ENCODE measurements at places on chromosomes 7 and 10. TPM values are rescaled to one million over a fixed set of nuclear protein-coding genes. Genes with fewer than 3 reads are reported as not detected.

GRCh38 chr7:73520673-73521635, 1.1 kb downstream of the BAZ1B start:
- H3K36me3 ChIP-seq: peaks cover 40% of the 10 kb centered on the region
- peak overlapping the region; percentile 82 for H3K4me3 ChIP-seq
- no peaks in the 10 kb centered on the region for H3K27me3 ChIP-seq
- no peak for DNase-seq

DNA sequence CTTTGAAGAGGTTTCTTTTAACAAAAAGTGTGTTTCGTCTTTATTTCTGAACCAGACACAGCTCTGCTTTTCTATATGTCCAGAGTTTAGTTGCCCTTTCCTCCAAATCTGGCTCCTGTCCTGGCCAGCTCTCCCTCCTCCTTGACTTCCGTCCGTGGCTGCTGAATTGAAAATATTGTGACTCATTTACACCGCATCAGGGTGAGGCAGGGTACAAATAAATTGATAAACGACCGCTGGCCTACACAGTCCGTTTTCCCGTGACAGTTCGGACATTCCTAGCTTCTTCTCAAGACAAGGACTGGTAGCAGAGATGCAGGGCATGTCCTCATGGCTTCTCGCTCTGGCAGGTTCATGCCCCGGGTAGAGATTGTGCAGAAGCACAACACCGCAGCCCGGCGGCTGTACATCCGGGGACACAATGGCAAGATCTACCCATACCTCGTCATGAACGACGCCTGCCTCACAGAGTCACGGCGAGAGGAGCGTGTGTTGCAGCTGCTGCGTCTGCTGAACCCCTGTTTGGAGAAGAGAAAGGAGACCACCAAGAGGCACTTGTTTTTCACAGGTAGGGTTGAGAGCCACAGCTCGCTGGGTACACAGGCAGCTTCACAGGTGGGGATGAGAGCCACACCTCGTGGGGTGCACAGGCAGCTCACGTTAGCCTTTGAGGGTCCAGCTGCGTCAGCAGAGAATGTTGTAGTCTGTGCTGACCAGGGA, 126.6 kb downstream of the TRRAP start:
- no peaks in the 10 kb centered on the region for H3K4me1 ChIP-seq
- DNase-seq: no peak
- H3K4me3 ChIP-seq: no peak overlapping the region
- H3K27ac ChIP-seq: no peak overlapping the region
- peaks cover 45% of the 10 kb centered on the region for H3K36me3 ChIP-seq
- H3K27me3 ChIP-seq: no peaks in the 10 kb centered on the region

- H3K27me3 ChIP-seq: no peaks in the 10 kb centered on the region
- no peak overlapping the region for H3K27ac ChIP-seq
- H3K4me1 ChIP-seq: no peaks in the 10 kb centered on the region
- H3K4me3 ChIP-seq: no peak overlapping the region
Observed at GRCh38 chr7:157859915-157860314, 523.1 kb downstream of the DNAJB6 start.

GRCh38 chr7:17746020-17746530, 194.2 kb downstream of the SNX13 start:
- H3K27me3 ChIP-seq: no peaks in the 10 kb centered on the region
- peaks cover 25% of the 10 kb centered on the region for H3K4me1 ChIP-seq
- DNase-seq: no peak
- H3K27ac ChIP-seq: no peak overlapping the region
- no peaks in the 10 kb centered on the region for H3K36me3 ChIP-seq
- no peak overlapping the region for H3K4me3 ChIP-seq

- peak overlapping the region; percentile 90 for H3K4me3 ChIP-seq
- H3K36me3 ChIP-seq: peaks cover 14% of the 10 kb centered on the region
- DNase-seq: no peak
- peaks cover 32% of the 10 kb centered on the region for H3K4me1 ChIP-seq
- no peak overlapping the region for H3K27ac ChIP-seq
Observed at GRCh38 chr10:11164551-11164802, 146.8 kb downstream of the CELF2 start.

GRCh38 chr10:43444897-43445466, 8.1 kb downstream of the ZNF487 start:
- no peaks in the 10 kb centered on the region for H3K27me3 ChIP-seq
- H3K27ac ChIP-seq: no peak overlapping the region
- DNase-seq: no peak

- peaks cover 10% of the 10 kb centered on the region for H3K4me1 ChIP-seq
- 0 out of 2 replicates have a peak overlapping the region, but pooled peaks have one; percentile 29 for H3K27ac ChIP-seq
Observed at GRCh38 chr7:82105463-82105862, 335.6 kb upstream of the HGF start.

Gene MRLN
- not detected for total RNA-seq

- peaks cover 16% of the 10 kb centered on the region for H3K4me1 ChIP-seq
- no peaks in the 10 kb centered on the region for H3K27me3 ChIP-seq
- H3K4me3 ChIP-seq: no peak overlapping the region
- peaks cover 6% of the 10 kb centered on the region for H3K36me3 ChIP-seq
- H3K27ac ChIP-seq: no peak overlapping the region
Observed at GRCh38 chr7:84073186-84073875, 121.3 kb downstream of the SEMA3A start.

DNA sequence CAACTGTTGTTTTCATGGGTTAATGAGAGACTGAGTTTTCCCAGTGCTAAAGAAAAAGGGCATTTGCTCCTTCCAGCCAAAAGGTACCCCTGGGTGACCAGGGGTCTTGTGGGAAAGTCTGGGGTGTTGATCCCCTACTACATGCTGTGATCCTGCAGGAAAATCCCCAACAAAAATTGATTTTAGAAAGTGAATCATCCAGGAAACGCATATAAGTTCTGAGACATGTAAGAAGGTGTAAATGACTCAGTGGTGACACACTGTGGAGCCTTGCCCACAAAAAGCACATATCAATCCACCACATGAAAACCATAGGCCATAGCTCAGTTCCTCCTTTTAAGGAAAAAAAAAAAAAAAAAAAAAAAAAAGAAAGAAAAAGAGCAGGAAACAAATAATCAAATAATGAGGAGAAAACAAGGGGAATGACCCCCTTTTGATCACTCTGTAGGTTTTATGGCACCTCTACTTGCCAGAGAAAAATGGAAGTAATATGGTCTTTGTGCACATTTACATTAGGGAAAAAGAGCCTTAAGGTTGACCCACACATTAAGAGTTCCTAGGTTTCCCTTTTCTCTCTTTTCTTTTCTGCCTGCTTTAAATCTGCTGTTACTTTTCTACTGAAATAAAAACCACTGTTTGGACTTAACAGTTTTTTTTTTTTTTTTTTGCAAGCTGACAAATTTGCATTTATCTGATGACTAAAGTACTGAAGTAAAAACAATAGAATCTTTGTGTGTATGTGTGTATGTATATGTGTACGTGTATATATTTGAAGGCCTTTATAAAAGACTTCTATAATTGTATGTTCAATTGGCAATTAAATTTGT, 386.0 kb downstream of the KIF20B start:
- H3K4me3 ChIP-seq: no peak overlapping the region
- H3K27ac ChIP-seq: peak overlapping the region; percentile 30
- H3K4me1 ChIP-seq: peaks cover 68% of the 10 kb centered on the region

DNA sequence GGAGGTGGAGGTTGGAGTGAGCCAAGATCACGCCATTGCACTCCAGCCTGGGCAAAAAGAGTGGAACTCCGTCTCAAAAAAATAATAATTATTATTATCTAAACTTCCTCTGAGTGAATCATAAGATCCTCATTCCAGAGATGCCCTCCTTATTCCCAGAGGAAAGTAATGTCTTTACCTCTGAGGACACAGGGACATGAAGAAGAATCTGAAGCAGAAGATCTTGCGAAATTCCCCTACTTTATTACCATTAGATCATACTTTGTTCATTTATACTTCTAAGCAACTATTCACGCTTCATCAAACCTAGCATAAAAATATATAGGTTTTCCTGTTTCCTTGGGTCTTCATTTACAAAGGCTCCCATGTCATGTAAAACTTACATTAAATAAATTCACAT, 143.1 kb downstream of the ETV1 start:
- H3K27me3 ChIP-seq: peaks cover 8% of the 10 kb centered on the region
- no peak overlapping the region for H3K27ac ChIP-seq
- no peaks in the 10 kb centered on the region for H3K36me3 ChIP-seq

DNA sequence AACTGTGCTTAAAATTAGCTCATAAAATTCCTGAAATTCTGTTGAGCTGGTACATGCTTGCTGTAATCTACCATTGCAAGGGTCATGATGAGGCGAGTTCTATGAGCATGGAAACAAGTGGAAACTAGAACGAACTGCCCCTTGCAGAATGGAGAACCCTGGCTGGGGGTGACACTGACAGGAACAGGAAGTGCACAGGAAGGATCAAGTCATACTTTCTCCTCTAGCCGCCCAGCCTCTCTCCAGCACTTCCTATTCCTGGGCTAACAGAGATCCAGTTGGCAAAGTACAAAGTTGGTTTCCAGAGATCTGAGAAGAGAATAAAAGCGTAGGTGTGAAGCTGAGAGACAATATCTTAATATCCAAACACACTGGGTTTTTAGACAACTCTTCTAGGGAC, 414.2 kb upstream of the PODXL start:
- no peaks in the 10 kb centered on the region for H3K4me1 ChIP-seq
- H3K27me3 ChIP-seq: no peaks in the 10 kb centered on the region
- H3K36me3 ChIP-seq: no peaks in the 10 kb centered on the region
- no peak for DNase-seq

DNA sequence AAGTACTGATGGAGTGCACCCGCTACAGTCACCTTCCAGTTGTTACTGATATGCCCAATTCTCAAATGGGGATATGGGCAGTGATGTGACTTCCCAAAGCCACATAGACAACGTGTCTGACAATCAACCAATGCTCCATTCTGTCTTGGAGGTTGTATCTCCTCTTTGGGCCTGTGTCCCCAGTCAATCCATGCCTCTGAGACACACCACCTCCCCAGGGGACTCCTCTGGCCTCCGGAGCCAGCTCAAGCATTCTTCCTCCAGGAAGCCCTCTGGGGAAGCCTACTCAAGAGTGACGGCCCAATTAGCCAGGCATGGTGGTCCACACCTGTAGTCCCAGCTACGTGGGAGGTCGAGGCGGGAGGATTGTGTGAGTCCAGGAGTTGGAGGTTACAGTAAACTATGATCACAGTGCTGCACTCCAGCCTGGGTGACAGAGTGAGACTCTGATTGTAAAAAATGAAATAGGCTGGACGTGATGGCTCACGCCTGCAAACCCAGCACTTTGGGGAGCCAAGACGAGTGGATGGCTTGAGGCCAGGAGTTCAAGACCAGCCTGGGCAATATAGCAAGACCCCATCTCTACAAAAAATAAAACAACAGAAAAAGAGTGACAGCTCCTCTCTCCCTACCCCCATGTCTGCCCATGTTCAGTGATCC, 99.5 kb upstream of the TNRC18 start:
- no peak for DNase-seq
- H3K4me3 ChIP-seq: no peak overlapping the region
- peaks cover 18% of the 10 kb centered on the region for H3K4me1 ChIP-seq

DNA sequence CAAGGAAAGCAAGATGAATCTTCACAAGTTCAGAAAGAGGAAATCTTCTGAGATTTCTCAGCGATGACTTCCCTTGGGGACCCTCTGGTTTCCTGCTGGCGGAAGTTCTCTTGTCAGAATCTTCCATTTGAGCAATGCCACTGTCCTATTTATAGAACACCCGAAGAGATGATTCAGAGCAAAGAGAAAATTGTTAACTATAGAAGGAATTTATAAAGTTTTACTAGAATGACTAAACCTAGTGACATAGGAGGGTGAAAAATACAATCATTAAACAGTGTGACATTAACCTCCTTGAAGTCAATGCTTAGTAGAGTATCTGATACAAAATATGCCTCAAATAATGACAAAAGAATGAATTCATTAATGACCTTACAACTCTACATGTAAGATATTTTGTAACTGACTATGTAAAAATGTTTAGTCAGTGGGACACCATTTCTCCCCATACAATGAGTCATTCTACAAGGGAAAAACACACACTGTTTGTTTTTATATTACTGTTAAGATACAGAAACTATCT, 206.5 kb upstream of the CNTNAP2 start:
- no peak for DNase-seq
- H3K36me3 ChIP-seq: no peaks in the 10 kb centered on the region
- no peaks in the 10 kb centered on the region for H3K4me1 ChIP-seq
- no peak overlapping the region for H3K4me3 ChIP-seq
- no peaks in the 10 kb centered on the region for H3K27me3 ChIP-seq

Gene TAS2R4
- total RNA-seq: 1.1 TPM

Gene PARD3
- 51.8 TPM for total RNA-seq

DNA sequence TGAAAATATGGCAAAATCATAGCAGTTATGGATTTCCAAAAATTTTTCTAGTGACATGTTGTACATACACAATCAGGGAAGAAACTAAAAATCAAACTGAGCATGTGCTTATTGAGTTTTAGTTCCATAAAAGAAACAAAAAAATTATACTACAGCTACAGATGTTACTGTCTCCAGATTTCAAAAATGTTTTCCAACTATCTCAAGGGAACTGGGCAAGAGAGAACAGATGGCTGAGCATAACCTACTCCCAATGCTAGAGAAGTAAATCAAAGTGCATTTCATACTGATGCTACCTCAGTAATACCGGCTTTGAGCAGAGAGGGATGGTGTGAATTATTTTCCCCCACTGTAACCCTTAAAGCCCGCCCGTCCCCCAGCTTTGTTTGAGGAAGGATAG, 40.7 kb upstream of the KMT2C start:
- H3K27me3 ChIP-seq: no peaks in the 10 kb centered on the region
- H3K4me1 ChIP-seq: no peaks in the 10 kb centered on the region
- H3K4me3 ChIP-seq: no peak overlapping the region
- H3K36me3 ChIP-seq: peaks cover 5% of the 10 kb centered on the region

GRCh38 chr7:128011131-128011661, 20.0 kb downstream of the LRRC4 start:
- no peaks in the 10 kb centered on the region for H3K36me3 ChIP-seq
- no peak for DNase-seq

Gene FAM20C
- total RNA-seq: 49.1 TPM

Gene PDE6C
- not detected for total RNA-seq

GRCh38 chr7:45917658-45918057, 3.4 kb downstream of the IGFBP3 start:
- no peaks in the 10 kb centered on the region for H3K36me3 ChIP-seq
- DNase-seq: peak; percentile 88
- H3K27ac ChIP-seq: no peak overlapping the region
- no peak overlapping the region for H3K4me3 ChIP-seq
- peaks cover 47% of the 10 kb centered on the region for H3K27me3 ChIP-seq
- H3K4me1 ChIP-seq: peaks cover 26% of the 10 kb centered on the region

DNA sequence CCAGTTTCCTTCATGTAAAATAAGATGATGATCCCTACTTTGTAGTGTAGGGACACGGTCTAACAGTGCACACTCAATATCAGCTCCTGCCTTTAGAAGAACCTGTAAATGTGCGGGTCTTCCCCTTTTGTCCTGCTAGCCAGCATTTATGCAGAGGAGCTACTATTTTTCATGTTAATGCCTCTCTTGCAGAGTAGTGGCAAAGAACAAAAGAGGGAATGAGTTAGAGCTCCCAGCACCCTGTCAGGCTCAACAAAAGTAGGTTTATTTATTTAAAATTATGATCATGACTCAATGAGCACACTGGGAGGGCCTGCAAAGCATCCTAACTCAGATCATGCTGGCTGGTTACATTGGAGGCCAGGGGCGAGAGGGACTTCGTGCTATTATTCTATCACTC, 414.5 kb upstream of the COBL start:
- peaks cover 23% of the 10 kb centered on the region for H3K36me3 ChIP-seq
- H3K27ac ChIP-seq: no peak overlapping the region
- H3K4me3 ChIP-seq: peak overlapping the region; percentile 23
- peaks cover 30% of the 10 kb centered on the region for H3K4me1 ChIP-seq
- no peak for DNase-seq

Gene TMEM139
- 1.5 TPM for total RNA-seq

GRCh38 chr7:113548561-113548960, 370.2 kb downstream of the PPP1R3A start:
- no peaks in the 10 kb centered on the region for H3K4me1 ChIP-seq
- no peak overlapping the region for H3K27ac ChIP-seq
- no peak for DNase-seq
- H3K27me3 ChIP-seq: no peaks in the 10 kb centered on the region
